ENCODE measurements at places on chromosomes 11 and 22. TPM values are rescaled to one million over a fixed set of nuclear protein-coding genes. Genes with fewer than 3 reads are reported as not detected.

INPP5J gene
- total RNA-seq = 3.1 TPM

LYVE1 gene
- 1.3 TPM for total RNA-seq

ART1 gene
- not detected for total RNA-seq

PNPLA3 gene
- 23.8 TPM for total RNA-seq

MEI1 gene
- not detected for total RNA-seq

ZNRD2 gene
- 25.0 TPM for total RNA-seq

PDGFB gene
- 1.6 TPM for total RNA-seq

PRAME gene
- total RNA-seq = not detected

ADAMTS15 gene
- 1.6 TPM for total RNA-seq

SLC37A2 gene
- total RNA-seq = 1.9 TPM

C1QTNF5 gene
- total RNA-seq = 1.6 TPM

MS4A15 gene
- total RNA-seq = not detected

SPA17 gene
- total RNA-seq = 3.8 TPM

OR52I1 gene
- total RNA-seq = not detected

SHANK3 gene
- total RNA-seq = 9.7 TPM

KRTAP5-2 gene
- total RNA-seq = not detected

JAM3 gene
- 46.0 TPM for total RNA-seq

TLCD5 gene
- 21.6 TPM for total RNA-seq

CRYAB gene
- total RNA-seq = 16.0 TPM

TPBGL gene
- total RNA-seq = not detected

KCNJ1 gene
- total RNA-seq = not detected

GRM5 gene
- total RNA-seq = 163 TPM

NXPE1 gene
- not detected for total RNA-seq

SLC29A2 gene
- 4.4 TPM for total RNA-seq

OR5T3 gene
- total RNA-seq = not detected

NCAM1 gene
- total RNA-seq = 895 TPM

TRPT1 gene
- 10.6 TPM for total RNA-seq

CADM1 gene
- 304 TPM for total RNA-seq

FAM118A gene
- total RNA-seq = 57.0 TPM

PDGFD gene
- 13.1 TPM for total RNA-seq

NRGN gene
- total RNA-seq = 1.9 TPM

TMEM138 gene
- 43.2 TPM for total RNA-seq

GLYATL1 gene
- 0.94 TPM for total RNA-seq

KCNQ1OT1 gene
- total RNA-seq = 17.2 TPM

TSPAN32 gene
- not detected for total RNA-seq

NXPE2 gene
- total RNA-seq = 0.94 TPM

PDE2A gene
- total RNA-seq = 98.0 TPM

TIGD3 gene
- total RNA-seq = 3.8 TPM

C11orf91 gene
- total RNA-seq = not detected

DDTL gene
- 2.5 TPM for total RNA-seq

APOL5 gene
- not detected for total RNA-seq

MYBPC3 gene
- not detected for total RNA-seq

RTL10 gene
- total RNA-seq = 20.7 TPM

SLC22A9 gene
- total RNA-seq = not detected

ABTB2 gene
- total RNA-seq = 7.2 TPM

INS gene
- not detected for total RNA-seq

TTLL1 gene
- 49.5 TPM for total RNA-seq

HPS4 gene
- total RNA-seq = 53.5 TPM

DEFB131B gene
- not detected for total RNA-seq

FOLR2 gene
- 4.1 TPM for total RNA-seq
